Bladder microvascular endothelial cell (primary cell): ENCODE measurements at places on chromosomes 4 and X. TPM values are rescaled to one million over a fixed set of nuclear protein-coding genes. Genes with fewer than 3 reads are reported as not detected.

ANXA3 gene
- total RNA-seq = 168 and 189 TPM in 2 replicates

PPEF2 gene
- total RNA-seq = not detected in 2 replicates

BOD1L1 gene
- total RNA-seq = 14.7 and 39.5 TPM in 2 replicates

BBS7 gene
- total RNA-seq = 10.5 and 14.5 TPM in 2 replicates

KLKB1 gene
- 0.06 and 0.16 TPM in 2 replicates for total RNA-seq

ANOS1 gene
- 0.32 and 2.0 TPM in 2 replicates for total RNA-seq

TEX13D gene
- not detected in 2 replicates for total RNA-seq
